Hair follicle dermal papilla cell (primary cell): ENCODE measurements at places on chromosomes 12 and 14. TPM values are rescaled to one million over a fixed set of nuclear protein-coding genes. Genes with fewer than 3 reads are reported as not detected.

SLC25A47 gene
- 0.16 TPM in 1 of 2 replicates, not detected in the other for total RNA-seq

OR2AP1 gene
- total RNA-seq = not detected in 2 replicates

CFAP251 gene
- total RNA-seq = 4.0 and 4.5 TPM in 2 replicates

OAS2 gene
- total RNA-seq = 25.6 and 26.6 TPM in 2 replicates

ARHGAP9 gene
- total RNA-seq = 0.16 and 0.24 TPM in 2 replicates

RPL10L gene
- total RNA-seq = not detected in 2 replicates

PDE6H gene
- total RNA-seq = not detected in 2 replicates

LYZ gene
- total RNA-seq = not detected in 2 replicates

LTBR gene
- total RNA-seq = 117 and 121 TPM in 2 replicates

RNF212B gene
- not detected in 2 replicates for total RNA-seq

TMEM30B gene
- total RNA-seq = 0.49 TPM in 2 replicates

GCH1 gene
- total RNA-seq = 2.4 and 7.1 TPM in 2 replicates

GYS2 gene
- total RNA-seq = not detected in 2 replicates

RNU4-1 gene
- total RNA-seq = under 0.01 TPM in 2 replicates

ADAM20 gene
- 0.49 and 1.1 TPM in 2 replicates for total RNA-seq

KCNH3 gene
- 0.16 TPM in 1 of 2 replicates, not detected in the other for total RNA-seq

SUPT16H gene
- total RNA-seq = 57.6 and 68.2 TPM in 2 replicates

PPFIBP1 gene
- 70.1 and 83.6 TPM in 2 replicates for total RNA-seq

TBC1D30 gene
- 0.12 and 0.32 TPM in 2 replicates for total RNA-seq

NGB gene
- total RNA-seq = not detected in 2 replicates

BHLHE41 gene
- total RNA-seq = 8.6 and 9.4 TPM in 2 replicates

LHX5 gene
- total RNA-seq = not detected in 2 replicates

PTCSC3 gene
- total RNA-seq = not detected in 2 replicates

SLCO1B1 gene
- total RNA-seq = not detected in 2 replicates

TTLL5 gene
- 22.2 and 23.9 TPM in 2 replicates for total RNA-seq

TESPA1 gene
- not detected in 2 replicates for total RNA-seq

HOXC12 gene
- total RNA-seq = not detected in 2 replicates

STYK1 gene
- total RNA-seq = 2.3 and 4.9 TPM in 2 replicates

ISM2 gene
- total RNA-seq = not detected in 2 replicates

GLIPR1L1 gene
- not detected in 2 replicates for total RNA-seq

POU6F1 gene
- 8.7 and 11.5 TPM in 2 replicates for total RNA-seq

ADSS1 gene
- total RNA-seq = 6.8 and 7.3 TPM in 2 replicates

CCNT1 gene
- 30.8 and 34.2 TPM in 2 replicates for total RNA-seq
